ENCODE measurements at places on chromosomes 12 and 14. TPM values are rescaled to one million over a fixed set of nuclear protein-coding genes. Genes with fewer than 3 reads are reported as not detected.

Gene TRHDE
- total RNA-seq: not detected

Gene AKAP3
- 2.6 TPM for total RNA-seq

DNA sequence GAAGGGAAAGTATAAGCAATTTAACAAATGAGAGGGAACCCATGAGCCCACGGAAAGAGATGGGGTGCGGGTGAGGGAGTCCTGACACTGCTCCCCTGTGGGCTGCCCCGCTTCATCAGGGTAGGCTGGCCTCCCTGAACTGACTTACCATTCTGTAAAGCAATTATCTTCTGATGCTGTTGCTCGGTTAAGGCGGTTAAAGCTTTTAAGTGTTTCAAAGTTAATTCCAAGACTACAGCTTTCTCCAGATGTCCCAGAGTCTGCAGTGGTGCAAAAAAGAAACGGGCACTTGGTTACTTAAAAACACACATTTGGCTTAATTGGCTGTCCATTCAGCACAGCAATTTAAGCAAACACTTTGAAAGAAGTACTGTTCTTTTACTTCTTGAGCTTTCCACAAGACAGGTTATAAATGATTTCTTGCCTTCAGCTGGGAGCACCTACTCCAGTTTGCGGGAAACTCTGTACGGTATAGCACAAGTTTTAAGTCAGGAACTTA, 1.3 kb downstream of the BHLHE41 start:
- no peaks in the 10 kb centered on the region for H3K36me3 ChIP-seq
- peaks cover 35% of the 10 kb centered on the region for H3K4me1 ChIP-seq
- no peak overlapping the region for H3K27ac ChIP-seq
- peak overlapping the region; percentile 67 for H3K4me3 ChIP-seq

- H3K4me1 ChIP-seq: no peaks in the 10 kb centered on the region
- H3K27ac ChIP-seq: no peak overlapping the region
- H3K4me3 ChIP-seq: no peak overlapping the region
Measured at GRCh38 chr14:61875483-61875882, 113.3 kb downstream of the SNAPC1 start.

Gene SYNE2
- total RNA-seq: 206 TPM

Gene KRT77
- not detected for total RNA-seq

DNA sequence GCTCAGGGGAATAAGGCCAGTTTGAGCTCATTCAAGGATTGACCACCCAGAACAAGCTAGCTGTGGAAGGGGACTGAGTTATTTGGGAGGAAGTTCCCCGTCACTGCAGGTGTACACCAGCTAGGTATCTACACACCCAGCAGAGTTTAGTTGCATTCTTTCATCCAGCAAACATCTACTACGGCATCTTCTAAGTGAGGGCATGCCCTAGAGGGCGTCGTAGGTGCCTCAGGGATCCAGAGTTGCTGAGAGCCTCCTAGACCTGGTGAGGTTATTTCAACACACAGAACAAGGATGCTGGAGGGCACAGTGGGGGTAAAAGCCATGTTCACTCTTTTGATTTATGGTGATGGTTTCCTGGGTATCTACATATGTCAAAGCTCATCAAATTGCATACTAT, 149.6 kb downstream of the KSR2 start:
- H3K27me3 ChIP-seq: no peaks in the 10 kb centered on the region
- no peak for DNase-seq
- no peak overlapping the region for H3K4me3 ChIP-seq
- H3K27ac ChIP-seq: no peak overlapping the region
- no peaks in the 10 kb centered on the region for H3K4me1 ChIP-seq

- no peak overlapping the region for H3K4me3 ChIP-seq
- H3K27me3 ChIP-seq: peaks cover 7% of the 10 kb centered on the region
- no peak overlapping the region for H3K27ac ChIP-seq
- H3K36me3 ChIP-seq: no peaks in the 10 kb centered on the region
Measured at GRCh38 chr14:70121521-70121920, 67.2 kb downstream of the SLC8A3 start.

- no peak for DNase-seq
- peaks cover 62% of the 10 kb centered on the region for H3K36me3 ChIP-seq
- H3K4me1 ChIP-seq: peaks cover 8% of the 10 kb centered on the region
- H3K27me3 ChIP-seq: no peaks in the 10 kb centered on the region
Measured at GRCh38 chr14:64227856-64228255, 66.3 kb downstream of the ESR2 start.

DNA sequence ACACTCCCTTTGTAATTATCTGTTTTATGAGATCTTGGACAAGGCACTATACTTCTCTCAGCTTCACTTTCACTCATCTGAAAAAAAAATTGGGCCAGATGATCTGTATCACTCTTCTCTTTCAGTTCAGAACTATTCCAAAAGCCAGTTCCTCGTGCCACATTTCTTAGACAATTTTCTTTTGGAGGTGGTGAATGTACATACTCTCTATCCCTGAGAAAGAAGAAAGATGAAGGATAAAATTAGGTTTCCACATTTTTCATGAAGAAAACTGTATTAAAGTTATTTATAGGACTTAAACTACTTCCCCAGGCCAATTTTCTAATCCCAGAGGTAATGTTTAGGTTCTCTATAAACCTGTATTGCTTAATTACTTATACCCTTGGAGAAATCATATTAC, 171.6 kb downstream of the SLC6A15 start:
- H3K27me3 ChIP-seq: no peaks in the 10 kb centered on the region
- H3K27ac ChIP-seq: no peak overlapping the region
- DNase-seq: no peak
- no peaks in the 10 kb centered on the region for H3K4me1 ChIP-seq
- H3K36me3 ChIP-seq: no peaks in the 10 kb centered on the region

Gene VPS33A
- 22.0 TPM for total RNA-seq

DNA sequence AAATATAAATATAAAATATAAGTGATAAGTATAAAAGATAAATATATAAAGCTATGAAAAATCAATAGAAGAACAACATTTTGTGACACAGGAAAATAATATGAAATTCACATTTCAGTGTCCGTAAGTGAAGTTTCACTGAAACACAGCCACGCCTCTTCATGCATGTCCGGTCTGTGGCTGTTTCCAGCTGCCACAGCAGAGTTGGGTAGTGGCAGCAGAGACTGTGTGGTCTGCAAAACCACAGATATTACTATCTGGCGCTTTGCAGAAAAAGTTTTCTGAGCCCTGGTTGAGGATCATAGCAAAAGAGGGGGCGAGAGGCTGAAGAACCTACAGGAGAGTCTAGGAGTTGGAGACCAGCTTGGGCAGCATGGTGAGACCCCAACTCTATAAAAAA, 780 bp downstream of the SERPINA4 start:
- DNase-seq: no peak
- no peak overlapping the region for H3K27ac ChIP-seq
- no peak overlapping the region for H3K4me3 ChIP-seq
- H3K4me1 ChIP-seq: no peaks in the 10 kb centered on the region
- no peaks in the 10 kb centered on the region for H3K27me3 ChIP-seq
- H3K36me3 ChIP-seq: no peaks in the 10 kb centered on the region

Gene KRT79
- total RNA-seq: not detected

DNA sequence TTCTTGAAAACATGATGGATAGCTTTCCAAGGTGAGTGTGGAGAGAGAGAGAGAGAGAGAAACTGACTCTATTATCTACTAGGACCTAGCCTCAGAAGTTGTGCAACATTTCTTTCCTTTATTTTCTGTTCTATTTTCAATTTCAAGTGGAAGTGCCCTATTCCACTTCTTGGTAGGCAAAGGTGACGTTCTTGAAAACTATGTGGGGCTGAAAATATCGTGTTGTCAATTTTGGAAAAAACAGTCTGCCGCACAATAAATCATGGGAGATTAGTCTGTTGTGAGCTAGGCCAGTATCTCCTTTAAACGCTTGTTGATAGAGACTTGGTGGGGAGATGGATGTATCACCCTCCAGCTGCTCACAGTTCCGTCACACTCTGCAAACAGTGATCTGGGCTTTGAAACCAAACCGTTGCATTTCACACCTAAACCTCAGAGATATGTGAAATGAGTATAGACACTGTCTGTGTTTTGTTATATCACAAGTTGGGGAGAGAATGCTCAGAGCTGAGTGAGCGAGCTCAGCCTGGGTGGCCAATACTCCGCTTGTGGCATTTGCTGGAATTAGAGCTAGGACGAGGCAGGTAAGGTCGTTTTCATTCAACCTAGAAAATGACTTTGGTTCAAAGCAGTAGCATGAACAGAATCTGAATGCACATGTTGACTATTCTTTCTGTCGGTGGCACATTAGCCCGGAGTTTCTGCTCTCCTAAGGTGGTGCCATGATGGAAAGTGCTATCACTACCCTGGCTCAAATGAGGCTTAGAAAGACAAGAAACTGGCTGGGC, 75.1 kb upstream of the ST8SIA1 start:
- H3K27me3 ChIP-seq: no peaks in the 10 kb centered on the region
- no peaks in the 10 kb centered on the region for H3K36me3 ChIP-seq
- H3K4me1 ChIP-seq: peaks cover 20% of the 10 kb centered on the region
- peak overlapping the region; percentile 81 for H3K27ac ChIP-seq
- DNase-seq: peak; percentile 55
- H3K4me3 ChIP-seq: peak overlapping the region; percentile 39

Gene PLEKHG7
- total RNA-seq: not detected

DNA sequence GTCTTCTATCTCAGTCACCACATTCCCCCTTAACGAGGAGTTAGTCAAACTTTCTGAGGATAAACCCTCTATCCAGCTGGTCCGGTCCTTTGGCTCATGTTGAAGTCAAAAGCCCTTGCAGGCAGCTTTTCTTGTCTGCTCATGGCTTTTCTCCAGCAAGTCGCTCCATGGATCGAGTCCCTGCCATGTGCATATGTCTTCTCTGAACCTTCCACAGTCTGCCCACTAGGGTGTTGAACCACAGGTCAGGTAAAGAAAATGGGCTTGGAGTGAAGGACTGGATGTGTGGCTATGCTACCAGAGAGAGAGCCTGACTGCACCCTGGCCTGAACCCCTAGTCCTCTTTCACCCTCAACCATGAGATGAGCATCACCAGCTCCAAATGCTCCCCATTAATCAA, 22.8 kb downstream of the C14orf132 start:
- peaks cover 6% of the 10 kb centered on the region for H3K27me3 ChIP-seq
- H3K27ac ChIP-seq: no peak overlapping the region
- no peak for DNase-seq
- H3K4me3 ChIP-seq: no peak overlapping the region
- no peaks in the 10 kb centered on the region for H3K36me3 ChIP-seq

Gene DAO
- not detected for total RNA-seq

DNA sequence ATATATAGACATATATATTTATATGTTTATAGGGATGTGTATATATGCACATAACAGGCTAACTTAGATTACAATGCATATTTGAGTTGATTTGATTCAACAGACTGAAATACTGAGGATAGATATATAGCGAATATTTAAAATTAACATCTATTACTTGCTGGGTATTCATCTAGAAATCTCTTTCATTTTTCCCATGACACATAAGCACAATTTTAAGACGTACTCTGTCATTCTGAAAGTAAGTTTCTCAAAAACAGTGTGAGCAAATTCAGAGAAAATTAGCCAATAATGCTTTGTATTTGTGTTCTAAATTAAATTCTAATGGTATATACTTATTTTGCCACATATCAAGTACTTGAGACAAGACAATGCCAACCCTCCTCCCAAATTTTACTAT, 907.5 kb upstream of the MDGA2 start:
- H3K4me3 ChIP-seq: no peak overlapping the region
- no peak for DNase-seq
- no peaks in the 10 kb centered on the region for H3K36me3 ChIP-seq
- H3K4me1 ChIP-seq: no peaks in the 10 kb centered on the region
- no peaks in the 10 kb centered on the region for H3K27me3 ChIP-seq

- no peaks in the 10 kb centered on the region for H3K36me3 ChIP-seq
- H3K27ac ChIP-seq: no peak overlapping the region
- DNase-seq: no peak
- H3K27me3 ChIP-seq: peaks cover 3% of the 10 kb centered on the region
Measured at GRCh38 chr12:21992823-21993222, 51.6 kb upstream of the ABCC9 start.

Gene ZNF219
- 3.1 TPM for total RNA-seq

- DNase-seq: peak; percentile 46
- H3K4me1 ChIP-seq: peaks cover 32% of the 10 kb centered on the region
- no peak overlapping the region for H3K27ac ChIP-seq
- peaks cover 5% of the 10 kb centered on the region for H3K36me3 ChIP-seq
Measured at GRCh38 chr14:102323102-102323501, 3.6 kb downstream of the ZNF839 start.

DNA sequence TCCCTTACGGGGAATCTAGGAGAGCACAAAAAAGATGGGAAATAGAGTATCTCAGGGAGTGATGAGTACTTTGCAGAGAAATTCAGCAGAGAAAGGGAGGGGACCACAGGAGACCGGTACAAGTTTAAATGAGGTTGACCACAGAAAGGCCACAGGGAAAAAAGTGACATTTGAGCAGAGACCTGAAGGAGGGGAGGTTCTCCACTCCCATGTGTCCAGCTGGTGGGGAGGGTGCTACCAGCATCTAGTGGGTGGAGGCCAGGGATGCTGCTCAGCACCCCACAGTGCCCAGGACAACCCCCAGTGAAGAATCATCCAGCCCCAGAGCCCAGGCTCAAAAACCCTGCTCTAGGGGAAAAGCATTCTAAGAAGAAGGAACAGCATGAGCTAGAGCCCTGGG, 34.6 kb downstream of the TESC start:
- peaks cover 40% of the 10 kb centered on the region for H3K36me3 ChIP-seq
- H3K27me3 ChIP-seq: no peaks in the 10 kb centered on the region
- peak overlapping the region; percentile 16 for H3K4me3 ChIP-seq
- DNase-seq: peak; percentile 27
- H3K4me1 ChIP-seq: peaks cover 84% of the 10 kb centered on the region

DNA sequence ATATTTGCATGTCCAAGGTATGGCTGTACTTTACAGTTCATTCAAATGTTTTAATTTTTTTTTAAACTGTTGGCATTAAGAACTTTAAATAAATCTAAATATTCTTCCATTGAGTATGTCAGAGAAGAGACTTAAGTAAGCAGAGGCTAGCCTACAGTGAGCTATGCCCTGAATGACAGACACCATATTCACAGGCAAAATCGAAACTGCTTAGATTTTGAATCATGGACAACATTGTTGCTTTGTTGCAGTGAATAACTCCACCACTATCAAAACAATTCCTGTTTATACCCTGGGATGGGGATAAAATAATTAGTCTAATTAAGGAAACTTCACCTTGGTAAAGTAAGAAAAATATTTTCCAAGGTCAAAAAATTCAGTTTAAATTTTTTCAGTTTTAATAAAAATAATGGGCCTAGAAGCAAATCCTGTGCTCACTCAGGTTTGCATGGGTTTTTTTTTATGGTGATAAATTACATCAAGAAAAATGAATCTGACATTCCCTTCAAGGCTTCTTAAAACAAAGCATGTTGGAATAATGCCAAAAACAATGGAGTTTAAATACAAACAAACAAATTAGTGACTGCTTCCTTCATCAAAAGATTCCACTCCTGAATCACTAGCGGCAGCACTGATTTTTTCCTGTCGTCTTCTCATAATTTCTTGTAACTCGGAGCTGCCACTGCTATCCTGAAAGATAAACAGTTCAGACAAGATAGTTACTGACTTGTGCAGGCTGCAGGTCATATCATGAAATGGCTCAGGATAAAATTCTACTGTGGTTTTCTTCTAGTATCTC, 168.2 kb downstream of the EPS8 start:
- no peaks in the 10 kb centered on the region for H3K36me3 ChIP-seq
- H3K27me3 ChIP-seq: peaks cover 10% of the 10 kb centered on the region
- no peak overlapping the region for H3K27ac ChIP-seq
- no peak for DNase-seq
- no peaks in the 10 kb centered on the region for H3K4me1 ChIP-seq

Gene AQP2
- total RNA-seq: not detected

Gene DTX1
- total RNA-seq: not detected

Measured in activated CD8-positive, alpha-beta T cell treated with anti-CD3 and anti-CD28 coated beads, Interleukin-2, amount 10 ng/mL, durations not matched to agents 7 days and 5 days (primary cell).